Stimulated activated CD4-positive, alpha-beta T cell treated with anti-CD3 and anti-CD28 coated beads, TNF-alpha, amount 100 ng/mL, for 24 hours (primary cell): ENCODE measurements at places on chromosomes 7 and 10.

- DNase-seq, result no peak
Measured at GRCh38 chr10:129533281-129533680, 66.2 kb downstream of the MGMT start.

- no peak for DNase-seq
Measured at GRCh38 chr10:104268405-104268712, 625 bp upstream of the GSTO2 start.

GRCh38 chr10:86411281-86411841, 44.8 kb upstream of the GRID1 start:
- no peak for DNase-seq

GRCh38 chr7:108263425-108263824, 133.3 kb upstream of the LAMB4 start:
- DNase-seq, result no peak

- no peak for DNase-seq
Measured at GRCh38 chr10:69567920-69568319, 5.3 kb downstream of the NEUROG3 start.

DNA sequence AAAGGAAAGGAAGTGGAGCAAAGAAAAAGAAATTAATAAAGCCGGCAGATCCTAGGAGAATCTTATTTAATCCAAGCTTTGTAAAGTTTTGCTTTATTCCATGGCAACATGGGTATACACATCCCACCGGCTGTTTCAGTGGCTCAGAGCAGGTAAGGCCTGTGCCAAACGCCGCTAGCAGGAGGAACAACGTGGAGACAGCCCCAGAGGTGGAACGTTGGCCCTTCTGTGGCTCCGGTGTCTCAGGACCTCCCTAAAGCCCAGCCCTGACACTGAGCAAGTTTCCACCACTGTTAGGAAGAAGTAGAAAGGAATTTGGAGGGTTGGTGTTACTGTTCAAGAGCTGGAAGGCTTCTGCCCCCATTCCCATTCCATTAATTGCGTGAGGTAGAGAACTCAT, 52.0 kb downstream of the EGFR start:
- DNase-seq, result no peak

- no peak for DNase-seq
Measured at GRCh38 chr7:71133232-71133622, 1.3 kb downstream of the GALNT17 start.
